ENCODE measurements at places on chromosomes 1 and 21.

GRCh38 chr1:174964972-174965361 is 34.8 kb upstream of the CACYBP start:
- DNase-seq: peak; percentile 6

DNA sequence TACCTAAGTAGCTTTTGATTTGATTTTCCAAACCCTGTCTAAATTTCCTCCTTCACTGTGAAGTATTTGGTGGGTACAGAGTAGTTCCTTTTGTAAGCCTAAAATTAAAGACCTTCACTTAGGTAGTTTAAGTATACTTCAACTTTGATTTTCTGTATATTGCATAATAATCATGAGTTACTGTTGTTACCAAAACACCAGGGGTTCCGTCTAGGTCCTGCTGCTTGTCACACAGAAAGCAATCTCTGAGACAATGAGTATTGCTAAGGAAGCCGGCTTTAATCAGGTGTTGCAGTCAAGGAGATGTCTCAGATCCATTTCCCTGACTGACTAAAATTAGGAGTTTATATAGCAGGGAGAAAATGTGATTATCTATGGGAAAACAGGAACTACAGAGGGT is 15.3 kb downstream of the RPS6KC1 start:
- DNase-seq: no peak

- no peak for DNase-seq
These were observed 221.9 kb upstream of the DMRTA2 start for GRCh38 chr1:50645139-50645538.

DNA sequence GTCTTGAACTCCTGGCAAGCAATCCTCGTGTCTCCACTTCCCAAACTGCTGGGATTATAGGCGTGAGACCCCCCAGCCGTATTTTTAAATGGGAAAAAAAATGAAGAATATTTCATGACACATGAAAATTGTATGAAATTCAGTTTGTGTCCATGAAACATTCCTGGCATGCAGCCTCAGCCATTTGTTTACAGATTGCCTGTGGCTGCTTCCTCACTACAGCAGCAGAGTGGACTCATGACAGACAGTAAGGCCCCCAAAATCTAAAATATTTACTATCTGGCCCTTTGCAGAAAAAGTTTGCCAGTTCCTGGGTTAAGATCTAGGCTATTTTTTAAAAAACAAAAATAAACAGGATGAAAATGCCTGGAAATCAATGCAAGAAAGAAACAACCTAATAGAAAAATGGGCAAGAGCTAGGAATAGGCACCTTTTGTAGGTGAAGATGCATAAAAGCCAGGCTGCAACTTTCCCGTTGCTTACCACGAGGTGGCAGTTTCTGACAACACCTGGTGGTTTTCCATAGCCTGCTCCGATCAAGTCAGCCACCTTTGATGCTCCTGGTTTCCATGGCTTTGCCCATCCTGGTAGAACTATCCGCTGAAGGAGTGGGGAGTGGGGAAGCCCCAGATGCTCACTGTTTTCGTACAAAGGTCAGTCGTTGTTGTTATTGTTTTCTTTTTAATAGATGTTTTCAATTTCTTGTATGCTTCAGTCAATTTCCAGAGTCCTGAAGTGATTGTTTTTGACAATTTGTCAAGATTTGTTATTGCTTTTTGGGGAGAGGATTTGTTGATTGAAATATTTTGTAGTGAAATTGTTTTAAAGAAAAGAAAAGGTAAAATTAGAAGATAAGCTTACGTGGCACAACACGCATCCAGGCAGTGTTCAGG is 24.3 kb downstream of the UBE2Q1 start:
- DNase-seq: no peak

DNA sequence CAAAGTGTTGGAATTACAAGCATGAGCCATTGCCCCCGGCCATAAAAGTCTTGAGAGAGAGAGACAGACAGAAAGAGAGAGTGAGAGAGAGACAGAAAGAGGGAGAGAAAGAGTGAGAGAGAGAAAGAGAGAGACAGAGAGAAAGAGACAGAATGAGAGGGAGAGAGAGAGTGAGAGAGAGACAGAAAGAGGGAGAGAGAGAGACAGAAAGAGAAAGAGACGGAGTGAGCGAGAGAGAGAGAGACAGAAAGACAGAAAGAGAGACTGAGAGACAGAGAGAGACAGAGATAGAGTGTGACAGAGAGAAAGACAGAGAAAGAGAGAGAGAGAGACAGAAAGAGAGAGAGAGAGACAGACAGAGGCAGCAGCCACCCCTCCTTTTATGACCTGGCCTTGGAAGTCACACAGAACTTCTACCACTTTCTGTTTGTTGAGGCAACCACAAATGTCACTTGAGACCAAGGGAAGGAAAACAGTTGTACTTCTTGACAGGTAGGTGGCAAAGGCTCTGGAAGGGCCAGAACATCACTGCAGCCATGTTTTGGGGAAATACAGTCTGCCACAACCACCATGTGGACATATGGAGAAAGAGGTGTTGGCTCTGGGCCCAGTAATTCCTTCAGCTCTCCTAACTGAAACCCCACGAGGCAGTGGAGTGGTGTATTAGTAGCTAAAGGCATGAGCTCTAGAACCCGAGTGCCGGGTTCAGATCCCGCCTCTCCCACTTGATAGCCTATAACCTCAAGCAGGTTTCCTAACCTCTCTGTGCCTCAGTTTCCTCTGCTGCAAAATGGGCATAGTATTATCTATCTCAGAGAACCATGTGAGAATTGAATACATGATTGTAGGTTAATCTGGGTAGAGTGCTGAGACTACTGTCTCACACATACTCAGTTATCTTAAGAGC is 50.6 kb downstream of the TNFRSF8 start:
- no peak for DNase-seq

DNA sequence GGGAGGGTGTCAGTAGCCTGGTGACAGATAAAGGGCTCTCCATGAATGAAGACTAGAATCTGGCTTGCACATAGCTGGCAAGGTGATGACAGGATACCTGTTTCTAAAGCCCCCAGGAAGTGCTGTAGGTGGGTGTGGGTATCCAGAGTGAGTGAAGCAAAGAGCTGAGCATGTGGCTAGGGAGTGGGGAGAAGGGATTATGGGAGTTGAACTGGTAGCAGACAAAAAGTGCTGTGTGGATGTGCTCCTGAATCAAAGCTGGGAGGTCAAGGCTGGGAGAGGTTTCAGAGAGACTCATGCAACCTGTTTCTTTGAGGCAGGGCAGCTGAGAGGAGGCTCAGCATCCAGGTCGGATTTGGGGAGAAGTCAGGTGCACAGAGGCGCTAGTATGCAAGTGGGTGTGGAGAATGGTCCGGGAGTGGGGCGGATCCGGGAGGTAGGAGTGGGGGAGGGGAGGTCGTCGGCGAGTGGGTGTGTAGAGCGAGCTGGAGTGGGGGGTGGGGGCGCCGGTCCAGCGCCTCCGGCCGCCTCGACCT is 600 bp downstream of the ASTN1 start:
- DNase-seq: no peak

DNA sequence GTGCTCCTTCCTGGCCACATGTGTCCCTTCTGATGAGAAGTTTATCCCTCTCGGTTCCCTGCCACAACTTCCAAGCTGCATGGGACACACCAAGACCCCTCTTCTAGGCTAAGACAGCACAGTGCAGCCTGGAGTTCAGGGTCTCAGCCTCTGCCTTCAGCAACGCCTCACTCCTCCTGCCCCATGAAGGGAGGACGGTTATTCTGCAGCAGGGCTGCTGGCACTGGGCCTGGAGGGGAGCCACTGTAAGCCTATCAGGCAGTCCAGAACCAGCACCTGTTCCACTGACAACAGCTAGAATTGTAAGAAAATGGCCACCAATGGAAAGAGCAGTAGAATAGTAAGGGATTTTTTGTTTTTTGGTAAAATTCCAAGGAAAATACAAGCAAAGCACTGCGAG is 72.3 kb downstream of the GALNT2 start:
- DNase-seq: no peak

DNA sequence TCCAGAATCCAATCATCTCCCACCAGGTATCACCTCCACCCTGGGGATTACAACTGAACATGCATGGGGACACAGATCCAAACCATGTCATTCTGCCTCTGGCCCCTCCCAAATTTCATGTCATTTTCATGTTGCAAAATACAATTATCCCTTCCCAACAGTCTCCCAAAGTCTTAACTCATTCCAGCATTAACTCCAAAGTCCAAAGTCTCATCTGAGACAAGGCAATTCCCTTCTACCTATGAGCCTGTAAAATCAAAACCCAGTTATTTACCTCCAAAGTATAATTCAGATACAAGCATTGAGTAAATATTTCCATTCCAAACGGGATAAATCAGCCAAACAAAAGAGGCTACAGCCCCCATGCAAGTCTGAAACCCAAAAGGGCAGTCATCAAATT is 73.1 kb downstream of the USH2A start:
- DNase-seq: no peak

GRCh38 chr1:227920426-227920825 is 27.3 kb downstream of the WNT9A start:
- no peak for DNase-seq

- DNase-seq: peak; percentile 52
These were observed 64.0 kb downstream of the ADARB1 start for GRCh38 chr21:45138199-45139002.

DNA sequence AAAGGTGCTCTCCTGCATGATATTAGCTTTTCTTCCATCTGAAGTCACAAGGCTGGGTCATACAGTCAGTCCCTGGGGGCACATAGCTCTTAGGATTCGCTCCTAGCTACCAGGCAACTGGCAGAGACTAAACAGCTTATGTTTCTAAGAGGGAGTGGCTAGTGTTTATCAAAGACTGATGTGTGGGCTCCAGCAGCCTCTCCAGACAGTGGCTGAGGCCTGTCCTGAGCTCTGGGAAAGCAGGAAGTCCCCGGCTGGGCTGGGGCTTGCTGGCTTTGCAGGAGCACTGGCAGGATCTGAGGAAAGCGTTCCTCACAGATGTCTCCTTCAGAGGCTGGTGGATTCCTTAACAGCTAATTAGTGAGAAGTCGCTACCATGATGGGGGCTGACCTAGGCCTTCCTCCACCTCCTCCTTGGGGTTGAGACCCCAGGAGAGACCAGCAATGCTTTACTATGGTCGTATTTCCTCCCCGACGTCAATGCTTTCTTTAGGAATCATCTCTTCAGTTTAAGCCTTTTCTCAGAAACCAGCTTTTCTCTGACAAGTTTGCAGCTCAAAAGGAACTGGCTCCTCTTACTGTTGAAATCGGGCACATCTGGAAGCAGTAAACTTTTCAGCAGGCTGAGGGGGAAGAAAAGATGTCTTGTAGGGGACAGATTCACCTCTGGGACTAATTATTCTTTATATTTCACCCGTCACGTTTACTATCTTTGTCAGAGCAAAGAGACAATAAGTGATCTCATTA is 33.5 kb upstream of the HHAT start:
- no peak for DNase-seq

DNA sequence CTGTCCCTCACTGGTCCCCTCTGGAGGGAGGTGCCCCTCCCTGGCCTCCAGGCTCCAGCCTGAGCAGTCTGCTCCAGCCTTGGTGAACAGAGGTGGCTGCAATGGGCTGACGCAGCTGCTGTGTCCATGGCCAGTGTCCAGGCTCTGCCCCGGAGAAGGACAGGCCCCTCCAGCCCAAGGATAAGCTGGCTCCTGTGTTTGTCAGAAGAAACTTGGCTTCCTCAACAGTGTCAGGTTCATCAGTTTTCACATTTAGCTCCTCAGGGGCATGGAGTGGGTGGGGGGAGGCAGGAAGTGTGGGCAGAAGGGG is 402.8 kb downstream of the MATN1 start:
- no peak for DNase-seq

DNA sequence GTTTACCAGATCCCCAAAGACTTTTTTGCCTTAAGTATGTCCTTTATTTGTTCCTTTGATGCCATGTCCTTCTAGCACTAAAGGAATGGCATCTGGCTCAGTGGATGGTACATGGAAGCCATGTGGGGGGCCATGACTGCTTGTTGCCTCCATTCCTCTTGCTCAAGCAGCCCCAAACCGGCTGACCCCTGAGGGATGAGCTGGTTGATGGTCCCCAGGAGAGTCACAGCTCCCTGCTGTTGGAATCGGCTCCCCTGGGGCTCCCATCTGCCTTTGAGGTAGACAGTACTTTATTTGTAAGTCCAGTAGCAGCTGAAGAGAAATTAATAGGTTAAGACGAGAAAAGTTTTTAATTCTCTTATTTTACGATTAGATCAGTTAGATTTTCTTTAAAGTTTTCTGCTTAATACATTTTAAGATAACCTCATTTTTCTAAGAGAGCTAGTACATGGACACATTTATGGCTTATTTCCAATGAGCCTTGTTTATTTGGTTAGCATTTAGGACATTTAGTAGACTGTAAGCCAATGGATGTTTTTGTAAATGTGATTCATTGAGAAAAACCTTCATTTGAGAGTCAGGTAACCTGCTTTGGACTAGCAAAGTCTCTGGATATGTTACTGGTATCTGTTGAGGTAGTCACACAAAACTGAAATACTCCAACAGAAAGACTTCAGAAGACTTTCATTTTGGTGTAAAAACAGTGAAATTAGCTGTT is 88.2 kb downstream of the CAMTA1 start:
- DNase-seq: no peak

- no peak for DNase-seq
These were observed 26.8 kb upstream of the COL6A2 start for GRCh38 chr21:46071082-46071481.

- no peak for DNase-seq
These were observed 143.1 kb upstream of the SLC45A1 start for GRCh38 chr1:8174807-8175206.

DNA sequence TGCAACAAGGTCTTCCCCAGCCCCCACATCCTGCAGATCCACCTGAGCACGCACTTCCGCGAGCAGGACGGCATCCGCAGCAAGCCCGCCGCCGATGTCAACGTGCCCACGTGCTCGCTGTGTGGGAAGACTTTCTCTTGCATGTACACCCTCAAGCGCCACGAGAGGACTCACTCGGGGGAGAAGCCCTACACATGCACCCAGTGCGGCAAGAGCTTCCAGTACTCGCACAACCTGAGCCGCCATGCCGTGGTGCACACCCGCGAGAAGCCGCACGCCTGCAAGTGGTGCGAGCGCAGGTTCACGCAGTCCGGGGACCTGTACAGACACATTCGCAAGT is 3.8 kb downstream of the ZBTB18 start:
- DNase-seq: no peak

- no peak for DNase-seq
These were observed 24.7 kb downstream of the RGS13 start for GRCh38 chr1:192660613-192661012.

GRCh38 chr1:155106862-155107261 is 20.8 kb upstream of the EFNA1 start:
- DNase-seq: no peak

- no peak for DNase-seq
These were observed 4.9 kb downstream of the RGS1 start for GRCh38 chr1:192580351-192580962.

- DNase-seq: no peak
These were observed 26.4 kb downstream of the FOXO6 start for GRCh38 chr1:41387667-41388091.

DNA sequence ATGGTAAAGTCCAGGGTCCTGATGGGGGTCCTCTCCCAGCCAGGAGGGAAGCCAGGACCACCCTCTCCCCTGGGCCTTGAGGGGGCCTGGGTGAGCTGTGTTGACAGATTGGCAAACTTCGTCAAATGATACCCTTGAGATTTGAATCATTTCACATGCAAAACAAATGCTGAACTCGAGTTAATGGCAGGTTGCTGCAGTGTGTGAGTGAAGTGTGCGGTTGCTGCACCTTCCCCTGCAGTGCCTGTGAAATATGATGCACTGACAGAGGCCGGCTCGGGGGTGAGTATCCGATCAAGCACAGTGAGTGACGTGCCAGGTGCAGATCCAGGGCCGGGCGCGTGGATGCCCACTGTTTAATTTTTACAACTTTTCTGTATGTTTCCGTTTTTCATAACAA is 5.7 kb upstream of the KRTAP12-1 start:
- no peak for DNase-seq

Measured in T follicular helper cell (primary cell).